CD4-positive, alpha-beta T cell treated with Interleukin-6 at 100 ng/mL for 8 hours (primary cell): ENCODE measurements at places on chromosomes 6 and 20.

DNA sequence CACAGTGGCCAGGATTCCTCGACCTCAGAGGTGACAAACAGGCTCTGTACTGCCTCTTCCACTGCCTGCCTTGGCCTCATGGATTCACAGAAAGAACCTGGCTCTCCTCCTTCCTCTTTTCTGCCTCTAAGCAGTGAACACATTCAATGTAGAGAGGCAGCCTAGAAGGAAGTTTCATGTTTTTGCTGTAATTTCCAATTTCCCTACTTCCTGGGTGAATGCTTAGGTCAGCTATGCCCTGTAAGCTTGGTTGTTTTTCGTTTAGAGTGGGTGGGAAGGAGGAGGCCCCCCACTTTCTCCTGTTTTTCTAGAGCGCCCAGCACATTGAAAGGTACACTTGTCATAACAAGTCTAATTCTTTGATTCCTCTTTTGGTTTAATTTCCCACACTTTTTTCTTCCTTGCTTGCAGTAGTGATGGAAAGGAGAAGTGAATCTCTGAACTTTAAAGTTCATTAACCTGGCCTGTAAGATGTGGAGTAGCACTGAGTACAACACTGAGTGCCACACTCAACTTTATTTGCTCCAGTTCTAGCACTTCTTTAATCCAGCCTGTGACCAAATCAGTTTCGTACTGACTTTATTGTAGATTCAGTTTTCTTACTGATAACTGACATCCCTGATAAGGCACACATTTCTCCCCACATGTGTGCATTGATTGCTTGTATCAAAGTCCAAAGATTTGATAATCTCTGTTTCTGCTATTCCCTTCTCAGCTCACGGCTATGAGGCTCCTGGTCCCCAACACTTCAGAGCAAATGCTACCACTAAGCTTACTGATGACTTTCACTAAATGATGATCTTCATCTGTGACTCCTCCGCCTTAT lies 100.0 kb upstream of the MAN1A1 start:
- DNase-seq: no peak

- DNase-seq: no peak
Measured at GRCh38 chr6:134000443-134000842, 47.4 kb downstream of the TBPL1 start.

- DNase-seq: no peak
Measured at GRCh38 chr20:36154700-36155628, at the start of gene EPB41L1. Gene EPB41L1 (plus strand): TSS chr20:36154740. CDS start chr20:36173778, 19,038 bp downstream.

DNA sequence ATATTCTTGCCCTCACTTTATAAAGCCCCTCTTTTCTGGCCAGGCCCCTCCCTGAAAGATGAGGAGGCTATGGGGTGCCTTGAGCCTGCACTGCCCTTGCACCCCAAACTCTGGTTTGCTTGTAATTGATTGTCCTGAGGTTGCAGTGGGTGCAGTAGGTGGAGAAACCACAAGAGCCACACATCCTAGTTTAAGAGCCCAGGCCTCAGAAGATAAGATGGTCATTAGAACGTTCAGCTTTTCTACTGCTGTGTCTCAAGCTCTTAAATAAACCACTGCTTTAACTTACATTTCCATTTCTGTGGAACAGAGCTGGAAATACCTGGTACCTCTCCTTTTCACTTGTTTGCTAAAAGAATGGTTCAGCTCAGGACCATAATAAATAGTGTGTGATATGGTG lies 9.0 kb downstream of the MRAP2 start:
- no peak for DNase-seq

GRCh38 chr20:43452404-43453126 lies 5.1 kb upstream of the SRSF6 start:
- no peak for DNase-seq

- no peak for DNase-seq
Measured at GRCh38 chr6:24788031-24788665, 10.6 kb downstream of the ARMH2 start.

DNA sequence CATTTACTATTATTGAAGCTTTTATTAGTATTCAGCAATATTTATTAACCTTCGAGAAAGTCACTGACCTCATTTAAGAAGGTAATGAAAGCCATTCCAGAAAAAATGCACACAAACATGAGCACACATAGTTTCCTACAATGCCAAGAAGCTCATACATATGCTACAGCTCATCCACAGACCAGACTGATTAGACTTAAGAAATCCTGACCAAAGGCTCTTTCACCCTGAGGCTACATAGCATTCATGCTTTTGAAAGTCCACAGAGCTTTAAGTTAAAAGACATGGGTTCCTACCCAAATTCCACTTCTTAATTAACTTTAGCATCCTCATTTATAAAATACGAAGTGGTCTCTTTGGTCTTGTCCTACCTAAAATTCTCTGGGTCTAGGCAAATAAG lies 430.4 kb downstream of the TBC1D32 start:
- DNase-seq: no peak

DNA sequence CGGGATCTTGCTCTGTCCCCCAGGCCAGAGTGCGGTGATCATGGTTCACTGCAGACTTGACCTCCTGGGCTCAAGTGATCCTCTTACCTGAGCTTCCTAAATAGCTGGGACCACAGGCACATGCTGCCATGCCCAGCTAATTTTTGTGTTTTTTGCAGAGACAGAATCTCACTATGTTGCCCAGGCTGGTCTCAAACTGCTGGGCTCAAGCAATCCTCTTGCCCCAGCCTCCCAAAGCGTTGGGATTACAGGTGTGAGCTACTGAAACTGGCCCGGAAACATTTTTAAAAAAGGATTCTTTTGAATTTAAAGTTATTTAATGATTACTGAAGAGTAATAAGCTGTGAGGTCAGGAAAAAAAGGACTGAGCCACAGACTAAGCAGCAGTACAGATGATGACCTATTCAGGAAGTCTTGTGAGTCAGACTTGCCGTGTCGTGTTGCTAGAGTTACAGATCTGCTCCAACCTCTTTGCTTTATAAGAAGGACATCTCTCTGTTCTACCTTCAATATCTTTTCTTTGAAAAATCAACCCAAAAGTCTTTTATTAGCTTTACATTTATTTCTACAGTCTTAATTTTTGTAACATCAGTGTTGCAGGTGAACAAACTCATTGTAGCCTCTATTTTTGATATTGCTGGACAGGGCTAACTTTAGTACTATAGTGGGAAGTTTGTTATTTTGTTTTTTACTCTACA lies 108.7 kb downstream of the NCOA3 start:
- DNase-seq: peak; percentile 59

GRCh38 chr6:2149361-2150006 lies 95.9 kb downstream of the GMDS start:
- no peak for DNase-seq

DNA sequence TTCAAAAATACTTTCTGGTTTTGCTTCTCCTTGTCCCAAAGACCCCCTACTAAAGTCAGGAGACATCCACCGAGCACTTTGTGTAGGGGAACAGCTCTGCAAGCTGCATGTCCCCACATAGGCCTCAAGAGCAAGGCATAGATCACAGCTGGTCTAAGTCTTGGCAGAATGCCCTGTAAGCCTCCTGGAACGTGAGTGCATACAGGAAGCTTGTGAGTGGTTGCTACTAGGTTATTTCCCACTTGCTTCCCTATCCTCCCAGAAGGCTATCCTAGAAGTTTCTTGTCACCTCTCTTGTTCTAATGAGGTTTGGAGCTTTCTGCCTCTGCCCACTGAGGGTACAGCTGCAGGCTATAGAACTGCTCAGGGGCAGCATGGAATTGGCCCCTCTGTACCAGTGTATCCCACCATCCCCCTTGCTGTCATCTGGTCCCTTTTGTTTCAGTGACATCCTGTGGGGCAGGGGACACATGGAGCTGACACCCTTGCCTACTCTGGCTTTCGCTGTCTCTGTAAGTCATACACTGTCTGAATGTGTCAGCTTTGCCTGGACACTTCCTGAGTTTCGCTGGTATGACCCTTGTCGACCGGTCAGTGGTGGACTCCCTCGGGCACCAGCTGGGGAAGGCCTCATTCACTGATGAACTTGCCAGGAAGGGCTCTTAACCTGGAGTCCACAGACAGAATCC lies 35.6 kb upstream of the KCNK16 start:
- no peak for DNase-seq

DNA sequence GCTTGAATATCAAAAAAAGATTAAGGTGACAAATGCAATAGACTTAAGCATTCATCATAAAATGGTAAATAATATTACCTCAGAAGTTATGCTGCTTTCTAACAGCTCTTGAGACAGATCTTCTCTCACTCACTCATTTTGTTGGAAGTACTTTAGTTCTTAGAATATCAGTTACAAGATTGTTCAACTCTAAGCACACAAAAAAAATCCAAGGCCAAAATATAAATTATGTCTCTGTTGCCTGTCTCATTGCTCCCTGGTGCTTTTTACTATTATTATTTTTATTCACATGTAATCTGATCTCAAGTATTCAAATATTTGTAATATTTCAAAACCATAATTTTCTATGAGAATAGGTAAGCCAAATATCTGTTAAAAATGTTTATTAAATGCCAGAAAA lies 259.4 kb upstream of the HSF2 start:
- DNase-seq: no peak
